Activated CD4-positive, alpha-beta memory T cell treated with anti-CD3 and anti-CD28 coated beads, Interleukin-2, amount 10 ng/mL, durations not matched to agents 7 days and 5 days (primary cell): ENCODE measurements at places on chromosomes 7 and 10.
A peak's percentile ranks its signal among the peaks of the same experiment; 100 is the strongest.

DNA sequence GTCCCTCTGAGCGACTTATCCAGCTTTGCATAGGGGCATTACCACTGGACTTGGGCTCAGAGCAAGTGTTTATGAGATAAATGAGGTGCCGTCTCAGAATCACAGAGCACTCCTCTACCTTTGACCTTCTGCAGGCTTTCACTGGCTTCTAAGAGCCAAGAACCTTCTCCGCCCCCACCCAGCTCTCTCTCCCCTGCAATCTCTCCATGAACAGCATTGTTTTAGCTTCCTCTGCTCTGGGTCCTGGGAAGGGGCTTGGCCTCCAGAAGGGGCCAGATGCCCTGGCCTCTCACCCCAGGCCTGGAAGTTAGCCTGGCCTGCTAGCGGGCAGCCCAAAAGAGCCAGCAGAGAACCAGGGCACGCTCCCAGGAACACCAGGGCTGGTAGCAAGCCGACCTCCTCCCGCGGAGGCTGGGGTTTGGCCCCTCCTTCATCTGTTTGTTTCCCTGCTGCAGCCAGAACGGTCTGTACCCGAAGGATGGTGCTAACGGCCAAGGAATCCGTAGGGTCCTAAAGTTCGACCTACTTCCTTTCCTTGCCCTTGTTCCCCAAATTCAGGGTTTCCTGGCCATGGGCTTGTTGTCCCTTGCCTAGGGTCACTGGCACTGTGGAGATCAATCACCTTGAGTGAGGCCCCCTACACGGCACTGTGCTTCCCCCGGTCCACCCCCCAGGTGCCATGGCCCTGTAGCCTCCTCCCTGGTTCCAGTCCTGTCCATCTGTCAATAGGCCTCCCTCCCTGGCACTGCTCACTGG, 18.7 kb upstream of the DDIT4 start:
- H3K27me3 ChIP-seq = no peaks in the 10 kb centered on the region
- peak overlapping the region; percentile 48 for H3K4me3 ChIP-seq
- peak overlapping the region; percentile 78 for H3K27ac ChIP-seq
- no peaks in the 10 kb centered on the region for H3K36me3 ChIP-seq

DNA sequence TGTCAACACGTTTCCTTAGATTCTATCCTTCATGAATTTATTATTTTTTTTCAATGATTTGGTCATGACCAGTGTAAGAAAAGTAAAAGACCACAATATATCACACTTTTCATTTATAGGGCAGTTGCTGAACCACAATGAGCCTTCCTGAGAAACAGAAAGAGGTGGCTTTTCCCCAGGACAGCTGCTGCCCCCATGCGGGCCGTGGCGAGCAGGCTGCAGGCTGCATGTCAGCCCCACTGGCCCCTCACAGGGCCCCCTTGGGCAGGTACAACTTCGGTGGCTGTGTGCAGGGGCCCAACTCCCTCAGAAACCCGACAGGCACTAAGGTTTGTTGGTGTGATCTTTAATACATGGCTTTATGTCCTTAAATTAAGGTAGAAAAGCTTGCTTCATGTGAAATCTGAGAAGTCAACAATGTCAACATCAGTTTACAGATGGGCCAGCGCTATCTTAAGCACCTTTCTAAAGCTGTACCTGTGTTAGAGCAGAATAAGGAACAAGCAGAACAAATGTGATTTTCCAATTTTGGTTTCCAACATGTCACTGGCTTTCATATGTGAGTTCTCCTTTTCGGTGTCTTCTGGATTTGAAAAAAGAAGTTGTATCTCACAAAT, 10.6 kb downstream of the BEND7 start:
- no peaks in the 10 kb centered on the region for H3K36me3 ChIP-seq
- no peak overlapping the region for H3K27ac ChIP-seq
- no peak overlapping the region for H3K4me3 ChIP-seq
- H3K4me1 ChIP-seq = no peaks in the 10 kb centered on the region
- H3K27me3 ChIP-seq = peaks cover 18% of the 10 kb centered on the region

GRCh38 chr10:48490571-48490940, 114.3 kb downstream of the ARHGAP22 start:
- H3K4me3 ChIP-seq = no peak overlapping the region
- H3K27ac ChIP-seq = no peak overlapping the region
- DNase-seq = no peak

GRCh38 chr7:87445897-87446296, 29.6 kb downstream of the ABCB4 start:
- H3K27ac ChIP-seq = no peak overlapping the region
- peaks cover 3% of the 10 kb centered on the region for H3K4me1 ChIP-seq
- no peak overlapping the region for H3K4me3 ChIP-seq

- H3K4me3 ChIP-seq = peak overlapping the region; percentile 83
- peaks cover 27% of the 10 kb centered on the region for H3K36me3 ChIP-seq
- peaks cover 9% of the 10 kb centered on the region for H3K27me3 ChIP-seq
- H3K27ac ChIP-seq = peak overlapping the region; percentile 87
- H3K4me1 ChIP-seq = peaks cover 39% of the 10 kb centered on the region
Measured at GRCh38 chr10:70432561-70433263, 8.8 kb downstream of the NODAL start.

DNA sequence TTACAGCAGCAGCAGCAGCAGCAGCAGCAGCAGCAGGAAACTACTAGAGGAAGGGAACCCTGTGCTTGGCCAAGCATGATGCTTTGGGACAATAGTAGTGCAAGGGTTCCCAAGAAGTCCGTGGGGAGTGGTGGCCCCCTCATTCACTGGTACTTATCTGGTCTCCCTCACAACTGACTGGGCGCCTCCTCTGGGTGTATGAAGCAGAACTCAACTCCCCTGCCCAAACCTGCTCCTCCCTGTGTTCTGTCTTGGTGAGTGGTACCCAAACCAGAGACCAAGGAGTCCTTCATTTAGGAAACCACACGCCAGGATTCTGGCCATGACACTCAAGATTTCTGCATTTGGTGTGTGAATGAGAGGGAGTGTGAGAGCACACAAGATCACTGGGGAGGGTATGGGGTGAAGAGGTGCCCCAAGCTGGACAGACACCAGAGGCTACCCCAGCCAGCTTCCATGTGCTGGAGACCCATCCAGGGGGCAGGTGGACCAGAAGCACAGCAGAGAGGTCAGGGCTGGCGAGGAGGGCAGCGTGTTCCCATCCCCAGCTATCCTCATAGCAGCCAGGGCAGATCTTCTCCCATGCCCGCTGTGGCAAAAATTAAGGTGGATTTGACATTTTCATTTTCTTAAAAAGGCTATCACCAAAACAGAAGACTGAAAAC, 10.6 kb upstream of the ZNF777 start:
- no peak overlapping the region for H3K27ac ChIP-seq
- no peak for DNase-seq
- no peak overlapping the region for H3K4me3 ChIP-seq
- peaks cover 38% of the 10 kb centered on the region for H3K36me3 ChIP-seq

- H3K27me3 ChIP-seq = peaks cover 2% of the 10 kb centered on the region
- H3K4me1 ChIP-seq = no peaks in the 10 kb centered on the region
- no peak overlapping the region for H3K27ac ChIP-seq
- no peaks in the 10 kb centered on the region for H3K36me3 ChIP-seq
- DNase-seq = no peak
- no peak overlapping the region for H3K4me3 ChIP-seq
Measured at GRCh38 chr10:129909531-129910256, 54.4 kb downstream of the EBF3 start.

DNA sequence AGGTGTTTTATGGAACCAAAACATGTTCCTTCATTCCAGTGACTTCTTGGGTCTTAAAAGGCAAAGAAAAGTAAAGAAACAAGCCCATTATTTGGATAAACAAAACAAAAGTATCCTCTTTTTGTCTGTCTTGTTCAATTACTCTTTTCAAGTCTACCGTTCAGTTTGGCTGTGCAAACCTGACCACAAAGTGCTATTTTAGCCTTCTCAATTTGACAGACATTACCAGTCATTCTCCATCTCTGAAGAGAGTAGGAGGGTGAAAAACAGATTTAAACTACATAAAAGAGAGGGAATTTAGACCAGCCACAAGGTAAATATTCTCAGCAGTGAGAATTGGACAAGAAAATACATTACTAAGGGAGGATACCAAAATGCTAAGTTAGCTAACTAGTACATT, 145.2 kb downstream of the GRM3 start:
- no peak overlapping the region for H3K27ac ChIP-seq
- H3K36me3 ChIP-seq = no peaks in the 10 kb centered on the region
- no peak overlapping the region for H3K4me3 ChIP-seq
- H3K4me1 ChIP-seq = no peaks in the 10 kb centered on the region
- DNase-seq = no peak

DNA sequence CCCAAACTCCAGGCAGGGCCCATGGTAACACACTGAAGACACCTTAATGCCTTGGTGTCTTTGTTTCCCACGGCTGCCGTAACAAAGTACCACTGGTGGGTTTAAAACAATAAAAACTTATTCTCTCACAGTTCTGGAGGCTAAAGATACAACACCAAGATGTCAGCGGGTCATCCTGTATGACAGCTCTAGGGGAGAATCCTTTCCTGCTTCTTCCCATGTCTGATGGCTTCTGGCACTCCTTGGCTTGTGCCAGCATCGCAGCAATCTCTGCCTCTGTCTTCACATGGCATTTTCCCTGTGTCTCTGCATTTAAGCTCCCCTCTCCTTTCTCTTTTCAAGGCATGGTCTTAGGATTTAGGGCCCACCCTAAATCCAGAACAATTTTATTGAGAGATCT, 33.1 kb downstream of the PRSS2 start:
- no peak for DNase-seq
- peak overlapping the region; percentile 89 for H3K27ac ChIP-seq
- no peak overlapping the region for H3K4me3 ChIP-seq
- no peaks in the 10 kb centered on the region for H3K27me3 ChIP-seq

DNA sequence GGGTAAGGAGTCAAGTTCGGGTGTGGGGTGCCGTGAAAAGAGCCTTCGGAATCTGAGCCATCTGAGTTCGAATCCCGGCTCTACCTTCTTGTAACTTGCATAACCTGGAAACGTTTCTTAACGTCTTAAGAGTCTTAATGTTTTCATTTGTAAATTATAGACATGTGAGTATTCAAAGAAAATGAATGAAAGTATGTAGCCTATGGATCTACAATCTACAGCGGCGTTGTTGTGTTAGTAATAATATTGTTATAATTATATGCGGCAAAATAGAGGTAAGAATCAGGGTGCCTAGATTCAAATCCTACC, 559 bp downstream of the VTI1A start:
- peak overlapping the region; percentile 87 for H3K4me3 ChIP-seq
- no peak for DNase-seq
- H3K27ac ChIP-seq = peak overlapping the region; percentile 86
- H3K27me3 ChIP-seq = no peaks in the 10 kb centered on the region

DNA sequence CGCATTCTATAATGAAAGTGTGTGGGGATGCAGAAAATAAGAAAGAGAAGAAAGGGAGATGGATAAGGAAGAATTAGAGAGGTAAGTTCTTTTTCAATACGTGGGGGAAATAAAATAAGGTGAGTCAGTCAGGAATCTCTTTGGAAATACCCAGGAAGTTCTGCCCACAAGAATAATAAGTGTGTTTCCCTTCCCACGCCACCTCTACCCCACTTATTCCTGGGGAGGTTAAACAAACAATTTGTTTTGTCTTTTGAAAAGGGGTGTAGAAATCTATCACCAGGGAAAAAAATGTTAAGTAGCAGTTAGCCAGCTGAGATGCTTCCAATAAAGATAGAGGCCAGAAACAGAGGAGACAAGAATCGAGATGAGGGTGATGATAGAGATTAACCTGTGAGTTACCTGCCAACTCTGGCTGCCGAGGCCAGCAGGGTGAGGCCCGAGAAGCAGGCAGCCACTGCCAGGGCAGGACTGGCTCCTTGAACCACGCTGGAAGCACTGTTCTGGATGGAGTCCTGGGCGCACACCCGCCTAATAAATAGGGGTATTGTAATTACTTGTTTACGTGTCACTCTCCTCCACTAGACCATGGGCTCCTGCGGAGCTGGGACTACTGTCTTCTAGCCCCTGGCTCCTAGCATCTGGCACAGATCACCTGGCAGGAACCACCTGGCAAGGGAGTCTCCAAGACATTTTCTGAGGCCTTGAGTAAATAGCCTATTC, 191.3 kb downstream of the FGFR2 start:
- no peak overlapping the region for H3K4me3 ChIP-seq
- H3K4me1 ChIP-seq = no peaks in the 10 kb centered on the region
- no peaks in the 10 kb centered on the region for H3K36me3 ChIP-seq

GRCh38 chr10:78771808-78772455, 296.8 kb upstream of the ZMIZ1 start:
- no peak overlapping the region for H3K27ac ChIP-seq
- H3K36me3 ChIP-seq = no peaks in the 10 kb centered on the region
- H3K4me3 ChIP-seq = no peak overlapping the region
- no peaks in the 10 kb centered on the region for H3K4me1 ChIP-seq
- DNase-seq = no peak

DNA sequence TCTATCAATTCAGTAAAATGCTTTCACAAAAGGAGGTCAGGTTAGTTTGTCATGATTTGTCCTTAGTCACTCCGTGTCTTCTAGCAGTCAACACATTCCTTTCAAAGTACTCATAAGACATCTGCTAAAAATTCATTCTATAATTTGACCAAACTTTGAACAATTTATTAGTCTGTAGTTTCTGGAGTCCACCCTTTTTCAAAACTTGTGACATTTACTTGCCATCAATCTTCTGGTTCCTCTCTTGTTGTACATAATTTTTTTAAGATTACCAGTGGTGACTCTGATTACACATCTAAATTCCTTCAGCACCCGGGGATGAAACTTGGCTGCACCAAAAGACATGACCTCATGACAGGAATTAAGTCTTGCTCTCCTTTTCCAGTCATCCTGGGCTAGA, 130.1 kb downstream of the NEBL start:
- no peaks in the 10 kb centered on the region for H3K27me3 ChIP-seq
- no peak overlapping the region for H3K4me3 ChIP-seq
- no peaks in the 10 kb centered on the region for H3K4me1 ChIP-seq
- DNase-seq = no peak

- no peak overlapping the region for H3K27ac ChIP-seq
- H3K27me3 ChIP-seq = peaks cover 4% of the 10 kb centered on the region
- DNase-seq = no peak
- no peaks in the 10 kb centered on the region for H3K36me3 ChIP-seq
Measured at GRCh38 chr10:71999360-72000072, 35.3 kb downstream of the CHST3 start.

GRCh38 chr7:151756076-151756731, 120.7 kb downstream of the PRKAG2 start:
- no peaks in the 10 kb centered on the region for H3K36me3 ChIP-seq
- no peaks in the 10 kb centered on the region for H3K27me3 ChIP-seq
- DNase-seq = peak; percentile 69

- no peaks in the 10 kb centered on the region for H3K4me1 ChIP-seq
- no peaks in the 10 kb centered on the region for H3K27me3 ChIP-seq
- no peak overlapping the region for H3K27ac ChIP-seq
- no peak for DNase-seq
- H3K4me3 ChIP-seq = no peak overlapping the region
Measured at GRCh38 chr10:528173-529165, 161.0 kb downstream of the DIP2C start.

- no peaks in the 10 kb centered on the region for H3K4me1 ChIP-seq
- H3K4me3 ChIP-seq = no peak overlapping the region
- no peak for DNase-seq
- H3K27ac ChIP-seq = no peak overlapping the region
- H3K27me3 ChIP-seq = peaks cover 2% of the 10 kb centered on the region
- peaks cover 3% of the 10 kb centered on the region for H3K36me3 ChIP-seq
Measured at GRCh38 chr10:114575417-114576131, 82.5 kb downstream of the ABLIM1 start.
